Fibroblast of skin of right quadriceps (primary cell): ENCODE measurements at places on chromosomes 13 and 19.

DNA sequence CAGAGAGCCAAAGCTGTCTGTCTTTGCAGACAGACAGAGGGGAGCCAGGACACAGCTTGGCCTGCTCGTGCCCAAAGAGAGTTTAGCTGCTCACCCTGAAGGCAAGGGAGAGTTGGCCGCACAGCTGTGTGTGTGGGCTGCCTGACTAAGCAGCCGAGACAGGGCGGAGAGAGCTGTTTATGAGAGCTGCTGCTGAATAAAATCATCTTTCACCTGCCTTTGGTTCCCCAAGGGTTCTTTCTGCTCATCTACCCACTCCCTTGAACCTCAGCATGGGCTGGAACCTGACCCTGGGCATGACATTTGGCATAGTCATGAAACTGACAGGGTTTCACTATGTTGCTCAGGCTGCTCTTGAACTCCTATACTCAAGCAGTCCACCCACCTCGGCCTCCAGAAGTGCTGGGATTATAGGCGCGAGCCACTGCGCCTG is 98.2 kb downstream of the RBM26 start:
- DNase-seq: no peak

- peak; percentile 14 for DNase-seq
These were observed 46.4 kb downstream of the N4BP2L1 start for GRCh38 chr13:32381539-32381938.

DNA sequence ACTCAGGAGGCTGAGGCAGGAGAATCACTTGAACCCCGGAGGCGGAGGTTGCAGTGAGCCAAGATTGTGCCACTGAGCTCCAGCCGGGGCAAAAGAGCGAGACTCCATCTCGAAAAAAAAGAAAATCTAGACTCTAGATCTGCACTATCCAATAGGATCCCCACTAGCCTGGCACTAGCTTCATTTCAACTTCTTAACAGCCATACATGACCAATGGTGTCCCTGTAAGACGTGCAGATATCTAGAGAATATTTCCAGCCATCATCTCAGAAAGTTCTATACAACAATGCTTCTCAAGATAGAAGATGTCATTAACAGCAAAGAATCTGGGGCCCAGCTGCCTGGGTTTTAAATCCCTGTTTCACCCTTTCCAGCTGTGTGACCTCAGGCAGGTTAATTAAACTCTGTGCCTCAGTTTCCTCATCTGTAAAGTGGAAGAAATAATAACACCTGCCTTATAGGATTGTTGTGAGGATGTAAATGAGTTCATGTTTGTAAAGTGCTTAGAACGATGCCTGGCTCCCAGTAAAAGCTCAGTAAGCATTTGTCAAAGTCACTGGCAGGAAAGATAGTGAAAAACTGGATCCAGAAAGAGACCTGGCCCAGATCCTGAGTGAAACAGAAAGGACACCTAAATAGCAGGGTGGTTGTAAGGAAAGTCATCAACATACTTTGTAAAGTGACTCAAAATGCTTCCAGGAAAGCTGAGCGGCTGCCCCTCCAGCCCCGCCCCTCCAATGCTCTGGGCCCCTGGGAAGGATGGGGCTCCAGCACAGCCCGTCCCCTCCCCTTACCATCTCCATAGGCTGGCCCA is 13.5 kb downstream of the WIZ start:
- DNase-seq: no peak

DNA sequence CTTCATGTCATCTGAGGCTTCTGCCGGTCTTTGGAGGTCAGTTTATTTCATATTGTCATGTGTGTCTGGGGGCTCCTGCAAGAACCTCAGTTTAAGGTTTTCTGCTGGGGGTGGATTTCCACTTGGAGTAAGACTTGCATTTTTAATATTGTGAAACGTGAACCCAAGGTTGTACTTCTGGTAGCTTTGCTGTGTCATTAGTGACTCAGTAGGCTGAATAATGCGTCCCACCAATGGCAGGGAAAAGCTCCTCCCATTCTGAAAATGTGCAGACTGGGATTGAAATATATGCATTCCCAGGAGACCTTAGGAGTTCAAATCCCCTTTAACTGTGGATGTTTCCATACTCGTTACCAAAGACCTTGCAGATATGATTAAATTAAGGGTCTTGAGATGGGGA is 46.2 kb downstream of the ING1 start:
- DNase-seq: peak; percentile 68

DNA sequence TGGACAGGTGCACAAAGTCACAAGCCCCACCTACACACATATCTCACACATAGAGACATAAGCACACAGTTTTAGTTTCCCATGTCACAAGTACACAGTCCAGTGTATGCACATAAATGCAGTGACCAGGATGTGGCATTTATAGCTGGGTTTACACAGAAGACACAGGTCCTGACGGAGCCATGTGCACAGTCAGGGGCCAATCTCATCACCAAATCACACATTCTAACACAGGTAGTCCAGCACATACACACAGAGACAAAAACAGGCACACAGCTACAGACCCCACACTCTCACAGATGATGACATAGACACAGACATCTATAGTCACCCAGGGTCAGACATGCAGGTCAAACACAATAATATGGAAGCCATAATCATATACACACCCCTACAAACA is 2.1 kb downstream of the NUMBL start:
- no peak for DNase-seq

GRCh38 chr19:17095141-17095919 is 19.8 kb downstream of the MYO9B start:
- DNase-seq: peak; percentile 68
